Stimulated activated CD4-positive, alpha-beta T cell treated with anti-CD3 and anti-CD28 coated beads, Interleukin-12 subunit alpha, Interleukin-12 subunit beta, amount 100 ng/mL, for 4 hours (primary cell): ENCODE measurements at places on chromosomes 16 and 17.

DNA sequence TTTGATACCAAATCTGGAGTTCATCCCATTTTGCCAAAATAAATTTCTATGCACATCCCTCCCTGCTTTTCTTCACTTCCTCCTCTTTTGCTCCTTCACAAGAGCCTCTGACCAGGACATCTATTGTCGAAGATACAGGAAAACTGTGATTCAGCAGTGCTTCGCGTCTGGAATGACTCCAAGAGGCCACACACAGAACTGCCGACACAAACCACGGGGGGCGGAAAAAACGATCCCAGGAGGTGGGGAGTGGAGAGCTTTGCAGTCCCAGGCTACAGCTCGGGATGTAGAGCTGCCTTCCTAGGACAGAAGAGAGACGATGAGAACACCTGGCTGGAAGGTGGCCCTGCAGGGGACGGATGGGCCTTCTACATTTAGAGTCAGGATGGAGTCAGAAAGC is 102.8 kb downstream of the XYLT1 start:
- DNase-seq, result no peak

DNA sequence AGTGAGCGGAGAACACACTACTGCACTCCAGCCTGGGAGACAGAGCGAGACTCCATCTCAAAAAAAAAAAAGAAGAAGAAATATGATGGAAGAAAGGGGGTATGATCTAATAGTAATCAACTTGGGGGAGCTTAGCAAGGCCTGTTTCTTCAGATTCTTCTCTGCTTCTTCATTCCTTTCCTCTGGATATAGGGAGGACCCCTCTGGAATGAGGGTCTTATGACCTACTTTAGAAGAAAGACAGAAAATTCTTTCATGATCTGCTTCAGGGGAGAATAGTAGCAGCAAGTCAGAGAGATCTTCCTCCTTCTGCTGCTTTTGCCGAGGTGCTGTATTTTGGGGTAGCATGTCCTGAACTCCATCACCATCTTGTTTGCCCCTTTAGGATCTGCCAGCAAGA is 44.9 kb upstream of the ETV4 start:
- DNase-seq, result no peak

- no peak for DNase-seq
Measured at GRCh38 chr17:60089096-60089806, 10.5 kb upstream of the HEATR6 start.

GRCh38 chr17:33475594-33475993 is 182.5 kb upstream of the ASIC2 start:
- DNase-seq, result no peak

GRCh38 chr17:30093463-30094147 is 23.0 kb upstream of the NSRP1 start:
- peak; percentile 15 for DNase-seq

DNA sequence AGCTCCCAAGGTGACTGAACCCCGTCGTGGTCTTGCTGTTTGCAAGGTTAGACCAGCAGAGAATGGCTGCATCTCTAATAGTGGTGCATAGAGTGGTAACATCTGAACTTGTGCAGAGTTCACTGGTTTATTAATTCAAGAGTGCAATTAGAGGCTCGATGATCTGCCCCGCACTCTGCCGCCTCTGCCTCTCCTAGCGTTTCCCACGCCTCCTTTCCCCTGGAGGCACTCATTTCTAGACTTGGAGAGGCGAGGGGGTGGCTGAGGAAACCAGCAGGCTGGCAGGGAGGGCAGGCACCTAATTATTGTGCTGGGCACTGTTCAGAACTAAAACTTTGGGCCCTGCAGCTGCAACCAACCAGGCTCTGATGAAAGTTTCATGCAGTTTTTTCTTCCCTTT is 363.5 kb upstream of the EEF2KMT start:
- no peak for DNase-seq

GRCh38 chr17:75721463-75722011 is 278 bp downstream of the ITGB4 start:
- no peak for DNase-seq

GRCh38 chr16:65309354-65309753 is 187.5 kb upstream of the CDH11 start:
- no peak for DNase-seq

DNA sequence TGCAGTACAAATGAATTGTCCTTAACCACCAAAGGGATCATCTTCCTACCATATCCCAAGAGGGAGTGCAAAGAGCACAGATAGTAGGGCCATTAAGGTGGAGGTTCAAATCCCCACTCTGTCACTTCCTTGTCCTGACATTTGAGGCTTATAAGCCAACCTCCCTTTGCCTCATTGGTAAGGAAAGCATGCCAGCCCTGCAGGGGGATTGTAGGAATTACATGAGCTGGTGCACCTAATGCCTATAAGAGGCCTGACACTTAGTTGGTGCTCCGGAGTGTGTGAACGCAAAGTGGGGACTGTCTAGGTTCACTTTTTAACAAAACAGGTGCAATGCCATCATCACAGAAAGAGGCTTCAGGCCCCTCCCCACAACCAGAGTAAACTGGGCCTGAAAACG is 374.4 kb downstream of the SNX29 start:
- no peak for DNase-seq

DNA sequence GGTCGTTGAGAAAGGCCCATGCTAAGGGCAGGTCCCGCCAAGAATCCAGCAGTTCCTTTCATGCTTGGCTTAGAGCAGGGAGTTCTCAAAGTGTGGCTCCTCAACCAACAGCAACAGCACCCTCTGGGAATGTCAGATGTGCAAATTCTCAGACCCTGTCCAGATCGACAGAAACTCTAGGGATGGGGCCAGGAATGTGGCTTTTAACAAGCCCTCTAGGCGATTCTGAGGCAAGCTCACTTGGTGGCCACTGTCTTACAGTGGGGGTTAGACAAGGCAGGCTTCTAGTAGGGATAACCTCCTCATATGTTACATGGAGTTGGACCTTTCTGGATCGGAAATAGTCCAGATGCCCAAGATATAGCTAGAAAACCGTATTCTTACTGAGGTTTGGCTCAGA is 144.8 kb downstream of the ZFHX3 start:
- DNase-seq, result no peak

GRCh38 chr16:81473558-81473957 is 28.9 kb downstream of the CMIP start:
- no peak for DNase-seq

- DNase-seq, result peak; percentile 62
Measured at GRCh38 chr16:1413684-1414531, 596 bp downstream of the UNKL start.

DNA sequence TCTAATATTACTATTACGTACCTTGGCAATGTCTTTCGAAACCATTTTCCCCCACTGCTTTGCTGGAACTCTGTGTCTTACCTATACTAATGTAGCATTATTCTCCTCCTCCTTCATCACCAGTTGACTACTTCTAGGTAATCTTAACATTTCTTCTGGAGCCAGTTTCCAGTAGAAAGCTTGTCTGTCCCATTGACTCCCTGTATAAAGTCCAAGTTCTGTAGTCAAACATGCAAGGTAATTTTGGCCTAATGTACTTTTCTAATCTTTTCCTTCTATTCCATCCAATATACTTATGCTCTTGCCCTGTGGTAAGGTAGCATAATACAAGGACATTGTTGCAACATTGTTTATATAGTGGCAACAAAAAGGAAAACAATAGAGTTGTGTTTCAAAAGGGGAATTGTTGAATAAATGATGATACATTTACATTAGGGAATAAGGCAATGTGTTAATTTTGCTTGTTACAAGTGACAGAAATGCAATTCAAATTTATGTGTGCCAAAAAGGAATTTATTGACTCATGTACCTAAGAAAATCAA is 27.9 kb downstream of the OMG start:
- DNase-seq, result no peak

GRCh38 chr16:67988675-67989074 is 8.4 kb upstream of the DPEP3 start:
- DNase-seq, result no peak

DNA sequence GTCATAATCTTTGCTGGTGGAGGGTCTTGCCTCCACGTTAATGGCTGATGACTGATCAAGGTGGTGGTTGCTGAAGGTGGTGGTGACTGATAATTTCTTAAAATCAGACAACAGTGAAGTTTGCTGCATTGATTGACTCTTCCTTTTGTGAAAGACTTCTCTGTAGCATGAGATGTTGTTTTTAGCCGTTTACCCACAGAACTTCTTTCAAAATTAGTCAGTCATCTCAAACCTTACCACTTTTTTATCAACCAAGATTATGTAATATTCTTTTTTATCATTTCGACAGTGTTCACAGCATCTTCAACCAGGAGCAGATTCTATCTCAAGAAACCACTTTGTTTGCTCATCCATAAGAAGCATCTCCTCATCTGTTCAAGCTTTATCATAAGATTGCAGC is 5.9 kb downstream of the UQCRC2 start:
- DNase-seq, result no peak

DNA sequence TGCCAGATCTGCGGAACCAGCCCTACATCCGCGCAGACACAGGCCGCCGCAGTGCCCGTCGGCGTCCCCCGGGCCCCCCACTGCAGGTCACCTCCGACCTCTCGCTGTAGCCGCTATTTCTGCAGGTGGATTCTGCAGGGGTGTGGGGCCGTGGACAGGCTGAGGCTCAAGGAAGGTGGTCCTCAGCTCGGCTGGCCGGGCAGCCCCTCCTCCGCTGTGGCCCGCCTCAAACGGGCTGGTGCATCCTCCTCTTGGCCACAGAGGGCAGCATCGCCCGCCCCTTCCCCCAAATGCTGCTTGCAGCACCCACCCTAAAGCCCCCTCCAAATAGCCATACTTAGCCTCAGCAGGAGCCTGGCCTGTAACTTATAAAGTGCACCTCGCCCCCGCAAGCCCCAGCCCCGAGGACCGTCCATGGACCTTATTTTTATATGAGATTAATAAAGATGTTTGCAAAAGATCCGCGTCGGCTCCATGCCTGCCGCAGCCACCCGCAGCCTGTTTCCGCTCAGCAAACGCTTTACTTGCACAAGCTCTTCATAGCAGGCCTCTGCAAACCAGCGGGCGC is 14.9 kb downstream of the SPATA32 start:
- DNase-seq, result no peak

DNA sequence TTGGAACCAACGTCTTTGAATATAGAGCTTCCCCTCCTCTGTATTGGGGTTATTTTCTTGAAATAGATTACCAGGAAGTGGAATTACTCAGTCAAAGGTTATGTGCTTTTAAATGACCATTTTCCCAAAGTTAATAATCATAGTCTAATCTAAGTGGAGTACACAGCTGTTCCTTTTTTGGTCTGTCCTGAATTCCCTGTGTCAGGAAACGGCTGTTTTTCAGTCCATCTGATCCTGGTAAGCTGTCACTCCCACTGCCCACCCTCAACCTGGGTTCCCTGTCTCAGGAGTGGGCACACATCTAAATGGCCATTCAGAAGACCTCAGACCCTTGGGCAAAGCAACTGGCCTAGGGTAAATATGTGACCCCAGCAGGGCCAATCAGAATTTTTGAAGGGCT is 57.6 kb upstream of the KSR1 start:
- no peak for DNase-seq

DNA sequence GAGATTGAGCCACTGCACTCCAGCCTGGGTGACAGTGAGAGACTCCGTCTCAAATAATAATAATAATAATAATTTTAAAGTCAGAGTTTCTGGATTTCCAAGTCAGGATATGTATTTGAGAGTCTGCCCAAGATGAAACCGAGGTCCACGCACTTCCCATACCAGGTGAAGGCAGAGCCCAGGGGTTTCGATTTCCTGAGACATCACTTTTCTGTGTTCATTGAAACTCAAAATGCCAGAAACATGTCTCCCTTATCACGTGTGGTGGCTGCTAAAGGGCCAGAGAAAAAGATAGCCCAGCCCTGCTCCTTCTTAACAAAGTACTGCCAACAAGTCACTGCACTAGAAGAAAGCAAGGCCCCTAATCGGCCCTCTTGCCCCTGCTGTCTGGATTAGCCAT is 9.8 kb upstream of the RNF157 start:
- DNase-seq, result no peak

- no peak for DNase-seq
Measured at GRCh38 chr17:17792037-17792550, 44.7 kb downstream of the SREBF1 start.

DNA sequence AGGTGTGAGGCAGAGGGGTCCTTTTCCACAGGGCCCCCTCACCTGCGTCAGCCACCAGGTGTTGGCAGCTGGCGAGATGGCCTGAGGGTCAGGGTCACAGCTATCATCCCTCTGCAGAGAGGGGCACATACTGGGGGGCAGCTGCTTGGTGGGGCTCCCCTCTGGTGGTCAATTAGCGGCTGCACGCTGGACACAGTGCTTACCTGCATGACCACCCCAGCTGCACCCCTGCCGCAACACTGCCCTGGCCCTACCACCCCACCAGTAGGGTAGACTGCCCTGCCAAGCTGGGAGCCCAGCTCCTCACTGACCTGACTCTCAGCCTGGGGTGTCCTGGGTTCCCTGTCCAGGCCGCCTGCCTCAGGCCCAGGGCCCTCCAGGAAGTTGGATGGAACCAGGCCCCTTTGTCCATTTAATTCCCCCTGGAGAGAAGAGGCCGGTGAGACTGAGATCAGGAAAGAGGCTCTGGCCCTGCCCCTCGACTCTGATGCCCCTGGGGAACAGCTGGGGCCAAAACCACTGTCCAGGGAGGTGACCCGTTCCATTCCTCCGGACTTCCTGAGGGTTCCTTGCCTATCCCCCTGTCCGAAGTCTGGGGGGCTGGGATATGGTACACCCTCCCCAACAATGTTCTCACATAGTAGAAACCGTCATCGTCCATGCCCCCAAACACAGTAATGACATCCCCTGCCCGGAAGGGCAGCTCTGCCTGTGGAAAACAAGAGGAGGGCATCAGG is 23.7 kb downstream of the TSPOAP1 start:
- DNase-seq, result no peak
